ENCODE measurements at places on chromosomes 5 and 9.

DNA sequence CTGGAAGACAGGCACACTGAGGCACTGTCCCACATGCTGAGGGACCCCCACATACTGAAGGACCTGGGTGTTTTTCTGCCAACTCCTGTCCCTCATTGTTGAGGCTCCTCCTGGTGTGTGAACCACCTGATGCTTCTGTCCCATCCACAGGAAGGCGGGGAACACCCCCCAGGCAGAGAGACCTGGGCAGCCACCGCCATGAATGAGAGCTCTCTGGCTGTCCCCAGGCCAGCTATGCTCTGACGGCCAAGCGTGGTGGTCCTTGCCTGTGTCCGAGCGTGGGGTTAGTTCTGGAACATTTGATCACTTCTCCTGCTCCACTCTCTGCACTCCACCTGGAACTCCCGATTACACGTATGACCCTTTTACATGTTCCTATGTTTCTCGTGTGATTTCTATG, 11.9 kb upstream of the LRRC14B start:
- DNase-seq = no peak

DNA sequence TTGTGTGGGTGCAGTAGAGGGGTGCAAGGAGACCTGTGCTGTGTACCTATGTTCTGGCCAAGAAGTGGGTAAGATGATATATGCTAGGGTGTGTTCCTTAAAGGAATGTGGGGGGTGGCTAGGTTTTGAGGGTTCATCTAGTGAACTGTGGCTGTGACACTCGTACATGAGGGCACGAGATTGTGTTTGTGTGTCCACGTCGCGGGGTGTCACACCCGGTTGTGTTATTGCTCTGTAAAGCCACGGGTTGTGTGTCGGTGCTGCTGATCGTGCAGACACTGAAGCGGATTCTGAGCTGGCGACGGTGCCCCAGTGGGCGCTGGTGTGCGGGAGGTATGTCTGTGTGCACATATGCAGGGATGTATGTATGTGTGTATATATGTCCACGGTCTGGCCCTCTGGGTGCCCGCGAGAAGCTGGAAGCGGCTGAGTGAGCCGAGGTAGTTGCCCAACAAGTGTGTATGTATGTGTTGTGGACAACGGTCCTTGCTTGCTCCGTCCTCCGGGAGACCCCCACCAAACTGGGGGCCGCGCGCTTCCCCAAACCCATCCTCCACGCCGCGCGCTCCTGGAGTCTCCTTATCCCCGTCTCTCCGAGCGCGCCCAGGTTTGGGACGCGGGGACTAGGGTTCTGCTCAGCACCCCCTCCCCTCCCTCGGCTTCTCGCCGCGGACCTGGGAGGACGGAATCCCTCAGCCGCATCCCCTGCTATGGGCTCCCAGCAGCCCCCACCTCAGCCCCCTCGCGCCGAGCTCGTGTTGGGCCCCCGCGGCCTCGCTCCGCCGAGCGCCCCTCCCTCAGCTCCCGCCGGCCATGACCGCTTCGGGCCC, 639 bp downstream of the PCDH1 start:
- no peak for DNase-seq

DNA sequence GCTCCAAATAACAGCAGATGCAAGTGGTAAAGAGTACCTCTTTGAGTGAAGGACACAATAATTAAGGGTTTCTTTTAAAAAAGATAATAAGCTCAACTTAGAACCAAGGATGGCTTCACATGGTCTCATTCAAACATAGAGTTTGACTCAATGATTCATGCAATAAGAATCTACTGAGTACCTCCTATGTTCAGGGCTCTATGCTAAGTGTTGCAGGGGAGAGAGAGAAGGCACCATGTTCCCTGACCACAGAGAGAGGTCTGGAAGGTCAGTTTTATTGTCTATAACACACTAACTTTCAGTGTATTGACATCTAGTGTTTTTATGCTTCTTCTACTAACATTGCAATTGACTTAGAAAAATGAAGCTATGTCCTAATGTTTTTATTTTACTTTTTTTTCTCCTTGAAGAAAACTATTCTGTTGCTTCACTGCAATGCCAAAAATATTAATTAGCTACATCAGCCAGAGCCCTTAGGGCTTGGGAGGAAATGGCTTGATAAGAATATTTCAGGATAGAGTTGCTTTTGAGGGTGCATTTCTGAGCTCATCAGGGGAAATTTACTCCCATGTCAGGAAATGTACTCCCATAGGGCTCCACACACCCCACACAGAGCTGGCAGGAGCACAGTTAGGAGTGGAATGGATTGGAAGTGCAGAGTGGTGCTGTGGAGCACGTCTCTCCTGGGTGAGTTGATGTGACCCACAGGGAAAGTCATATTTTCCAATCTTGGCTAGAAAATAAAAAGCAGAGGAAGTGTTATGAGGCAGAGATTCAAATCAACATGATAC, 106.6 kb downstream of the PDE8B start:
- DNase-seq = no peak

GRCh38 chr5:167793700-167794099, 497.7 kb upstream of the WWC1 start:
- no peak for DNase-seq

- no peak for DNase-seq
Observed at GRCh38 chr9:127050152-127050551, 72.3 kb downstream of the ANGPTL2 start.

- DNase-seq = no peak
Observed at GRCh38 chr9:134899818-134900217, 17.9 kb downstream of the FCN1 start.

- no peak for DNase-seq
Observed at GRCh38 chr5:1374679-1375055, 29.8 kb upstream of the CLPTM1L start.

DNA sequence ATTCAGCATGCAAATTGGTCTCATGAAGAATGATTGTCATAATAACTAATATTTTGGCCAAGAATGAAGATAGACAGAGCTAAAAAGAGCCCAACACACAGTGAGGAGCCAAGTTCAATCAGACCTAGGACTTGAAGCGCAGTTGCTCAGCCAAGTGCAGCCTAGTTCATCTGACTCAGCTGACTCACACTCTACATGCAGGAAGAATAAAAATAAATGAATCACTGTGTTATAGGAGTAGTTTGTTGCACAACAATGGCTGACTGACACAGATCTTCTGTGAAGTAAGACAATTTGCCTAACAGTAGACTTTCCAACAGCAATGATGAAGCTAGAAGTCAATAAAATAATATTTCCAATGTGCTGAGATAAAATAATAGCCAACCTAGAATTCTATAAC, 261.5 kb downstream of the CEMIP2 start:
- DNase-seq = no peak

- DNase-seq = no peak
Observed at GRCh38 chr5:9544502-9545135, 1.3 kb downstream of the SEMA5A start.

GRCh38 chr9:89853931-89854330, 249.1 kb downstream of the GADD45G start:
- DNase-seq = no peak

DNA sequence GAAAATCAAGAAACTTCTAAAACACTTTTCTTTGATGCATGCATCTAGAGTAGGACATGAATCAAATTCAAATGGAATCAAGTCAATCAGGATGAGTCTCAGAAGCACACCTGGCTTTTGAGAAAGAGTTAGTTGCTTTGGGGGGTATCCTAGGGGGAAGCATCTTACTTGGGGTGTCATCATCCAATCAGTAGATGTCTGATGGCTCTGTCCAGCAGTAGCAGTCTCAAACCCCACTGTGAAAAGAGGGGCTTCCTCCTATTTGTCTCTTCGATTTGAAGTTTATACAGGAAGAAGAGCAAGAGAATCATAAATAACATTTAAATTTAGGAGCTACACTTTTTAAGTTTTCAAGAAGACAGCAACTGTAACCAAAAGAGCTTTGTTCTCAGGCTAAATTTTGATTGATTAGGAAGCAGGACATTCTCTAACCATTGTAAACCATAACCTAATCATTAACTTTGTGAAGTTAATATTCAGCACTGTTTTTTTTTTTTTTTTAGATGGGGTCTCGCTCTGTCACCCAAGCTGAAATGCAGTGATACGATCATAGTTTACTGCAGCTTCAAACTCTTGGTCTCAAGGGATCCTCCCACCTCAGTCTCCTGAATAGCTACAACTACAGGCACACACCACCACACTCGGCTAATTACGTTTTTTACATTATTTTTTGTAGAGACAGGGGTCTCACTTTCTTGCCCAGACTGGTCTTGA, 614.7 kb downstream of the CSNK1G3 start:
- DNase-seq = no peak

- no peak for DNase-seq
Observed at GRCh38 chr5:6056280-6056679, 322.1 kb downstream of the MED10 start.

DNA sequence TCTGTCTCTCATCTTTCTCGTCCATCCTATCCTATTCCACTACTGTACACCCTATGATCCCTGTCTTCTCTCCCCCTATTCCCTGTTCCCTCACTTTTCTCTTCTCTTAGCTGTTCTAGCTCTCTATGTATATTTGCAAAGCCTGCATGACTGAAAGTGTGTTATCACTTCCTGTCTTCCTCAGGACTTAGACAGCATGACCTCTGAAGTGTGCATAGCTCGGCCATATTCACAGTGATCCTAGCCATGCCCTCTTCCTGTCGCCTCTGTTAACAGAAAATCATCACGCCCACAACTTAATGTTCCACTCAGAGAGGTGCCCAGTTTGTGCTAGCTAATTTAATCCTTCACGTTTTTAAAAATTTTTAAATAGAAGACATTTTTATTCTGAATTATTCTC, 35.8 kb upstream of the CDH6 start:
- no peak for DNase-seq

DNA sequence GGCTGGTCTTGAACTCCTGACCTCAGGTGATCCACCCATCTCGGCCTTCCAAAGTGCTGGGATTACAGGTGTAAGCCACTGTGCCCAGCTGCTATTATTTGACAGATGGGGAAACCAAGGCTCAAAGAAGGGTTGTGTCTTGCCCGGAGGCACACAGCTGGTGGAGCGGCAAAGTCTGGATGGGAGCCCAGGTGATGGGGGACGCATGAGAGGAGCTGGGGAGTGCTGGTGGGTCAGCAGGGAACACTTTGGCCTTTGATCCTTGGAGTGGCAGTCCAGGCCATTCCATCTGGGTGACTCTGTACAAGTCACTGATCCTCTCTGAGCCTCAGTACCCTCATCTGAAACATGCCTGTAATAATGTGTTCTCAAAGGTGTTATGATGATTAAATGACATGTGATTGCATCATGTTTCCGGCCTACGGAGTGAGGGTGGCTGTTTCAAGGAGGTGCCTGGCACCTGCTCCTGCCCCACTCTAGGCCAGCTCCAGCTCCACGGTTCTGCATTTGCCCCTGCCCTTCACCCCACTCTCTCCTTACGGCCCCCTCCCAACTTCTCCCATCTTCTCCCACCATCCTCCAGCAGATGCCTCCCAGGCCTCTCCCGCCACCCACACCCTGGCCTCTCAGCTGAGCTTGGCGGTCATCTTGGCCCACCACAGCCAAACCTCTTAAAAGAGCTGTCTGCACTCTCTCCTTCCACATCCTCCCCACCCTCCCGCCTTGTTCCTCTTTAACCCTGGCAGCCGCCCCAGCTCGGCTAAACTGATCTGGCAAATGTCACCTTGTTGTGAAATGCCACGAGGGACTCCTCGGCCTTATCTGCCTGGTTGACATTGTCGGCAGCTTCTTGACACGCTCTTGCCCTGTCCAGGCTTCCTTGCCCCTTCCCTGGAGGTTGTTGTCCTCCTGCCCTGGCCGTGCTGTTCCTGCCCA, 5.5 kb upstream of the DBN1 start:
- no peak for DNase-seq

DNA sequence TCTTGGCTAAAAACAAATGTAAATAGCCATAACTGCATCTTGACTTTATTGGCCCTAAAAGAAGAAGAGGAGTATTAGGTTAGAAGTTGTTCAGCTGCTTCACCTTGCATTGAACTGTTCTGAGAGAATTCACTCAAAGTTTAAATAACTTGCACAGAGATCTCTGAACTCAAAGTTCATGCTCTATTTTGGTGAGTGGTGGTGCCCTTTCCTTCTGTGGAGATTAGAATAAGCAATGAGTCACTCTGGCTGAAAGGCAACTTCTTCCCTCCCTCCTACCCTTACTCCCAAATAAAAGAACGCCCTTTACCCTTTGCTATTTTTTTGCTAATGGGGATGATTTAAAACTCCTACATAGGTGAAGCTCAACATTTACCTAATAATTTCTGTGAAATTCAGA, 48.9 kb downstream of the ERMP1 start:
- DNase-seq = no peak

GRCh38 chr9:18606846-18607245, 132.9 kb downstream of the ADAMTSL1 start:
- DNase-seq = no peak

GRCh38 chr9:136004712-136005111, 43.5 kb upstream of the UBAC1 start:
- DNase-seq = no peak

DNA sequence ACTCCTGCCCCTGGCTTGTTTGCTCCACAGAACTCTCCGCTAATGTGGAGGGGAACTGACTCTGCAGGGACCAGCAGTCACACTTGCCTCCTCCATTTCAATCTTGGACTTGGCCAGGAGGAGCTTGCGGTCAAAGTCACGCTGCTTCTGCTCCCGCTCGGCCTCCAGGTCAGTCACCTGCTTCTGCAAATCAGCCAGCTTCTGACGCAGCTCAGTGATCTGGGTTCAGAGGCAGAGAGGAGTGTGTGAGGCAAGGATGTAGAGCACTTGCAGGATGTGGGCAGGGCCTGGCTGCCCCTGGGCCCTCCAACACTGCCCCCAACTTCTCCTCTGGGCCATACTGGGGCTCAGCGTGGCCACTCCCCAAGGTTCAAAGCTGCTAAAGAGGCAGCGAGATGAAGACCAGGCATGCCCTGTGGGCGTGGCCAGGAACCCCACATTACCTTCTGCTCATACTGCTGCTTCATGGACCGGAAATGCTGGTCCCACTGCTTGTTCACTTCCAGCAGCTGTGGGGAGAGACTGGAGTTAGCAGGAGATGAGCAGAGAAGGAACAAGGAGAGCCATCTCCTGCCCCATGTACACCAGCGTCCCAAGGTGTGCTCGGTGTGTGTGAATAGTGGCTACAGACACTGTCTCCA, 22.2 kb downstream of the GPX3 start:
- no peak for DNase-seq

GRCh38 chr5:95053253-95053652, 231.6 kb downstream of the MCTP1 start:
- DNase-seq = no peak

- no peak for DNase-seq
Observed at GRCh38 chr5:133934311-133934710, 34.1 kb downstream of the C5orf15 start.

DNA sequence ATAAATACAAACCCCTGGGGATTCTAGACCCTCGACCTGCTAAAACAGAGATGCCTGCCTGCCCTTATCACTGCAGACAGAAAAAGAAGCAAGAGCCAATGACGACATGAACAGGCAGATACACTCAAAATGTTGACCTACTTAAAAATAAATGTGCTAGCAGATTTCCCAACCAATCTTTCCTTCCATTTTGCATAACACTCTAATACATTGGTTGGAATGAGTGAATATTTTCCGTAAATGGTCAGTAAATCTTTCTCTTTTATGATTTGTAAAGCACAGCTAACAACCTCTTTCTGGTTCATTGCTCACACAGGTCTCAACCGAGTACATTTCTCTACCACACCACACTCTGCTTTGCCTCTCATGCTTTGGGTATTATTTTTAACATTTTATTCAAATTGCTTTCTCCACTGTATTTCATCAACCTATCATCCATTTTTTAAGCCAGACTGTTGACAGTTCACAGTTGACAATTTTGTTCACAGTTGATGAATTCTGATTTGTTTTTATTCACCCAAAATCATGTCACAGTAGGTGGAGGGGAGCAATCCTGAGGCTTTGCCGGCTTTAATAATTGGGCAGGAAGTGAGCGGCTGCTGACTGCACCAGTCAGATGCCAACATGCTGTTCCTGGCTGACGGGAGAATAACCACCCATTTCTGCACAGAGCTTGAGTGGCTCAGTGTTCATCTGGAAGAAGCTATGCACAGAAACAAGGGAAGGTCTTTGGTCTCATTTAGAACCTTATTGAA, 426.6 kb downstream of the SPOCK1 start:
- DNase-seq = no peak
